Esophagus squamous epithelium (tissue), 5 donors: ENCODE measurements at places on chromosomes 7 and 10.

DNA sequence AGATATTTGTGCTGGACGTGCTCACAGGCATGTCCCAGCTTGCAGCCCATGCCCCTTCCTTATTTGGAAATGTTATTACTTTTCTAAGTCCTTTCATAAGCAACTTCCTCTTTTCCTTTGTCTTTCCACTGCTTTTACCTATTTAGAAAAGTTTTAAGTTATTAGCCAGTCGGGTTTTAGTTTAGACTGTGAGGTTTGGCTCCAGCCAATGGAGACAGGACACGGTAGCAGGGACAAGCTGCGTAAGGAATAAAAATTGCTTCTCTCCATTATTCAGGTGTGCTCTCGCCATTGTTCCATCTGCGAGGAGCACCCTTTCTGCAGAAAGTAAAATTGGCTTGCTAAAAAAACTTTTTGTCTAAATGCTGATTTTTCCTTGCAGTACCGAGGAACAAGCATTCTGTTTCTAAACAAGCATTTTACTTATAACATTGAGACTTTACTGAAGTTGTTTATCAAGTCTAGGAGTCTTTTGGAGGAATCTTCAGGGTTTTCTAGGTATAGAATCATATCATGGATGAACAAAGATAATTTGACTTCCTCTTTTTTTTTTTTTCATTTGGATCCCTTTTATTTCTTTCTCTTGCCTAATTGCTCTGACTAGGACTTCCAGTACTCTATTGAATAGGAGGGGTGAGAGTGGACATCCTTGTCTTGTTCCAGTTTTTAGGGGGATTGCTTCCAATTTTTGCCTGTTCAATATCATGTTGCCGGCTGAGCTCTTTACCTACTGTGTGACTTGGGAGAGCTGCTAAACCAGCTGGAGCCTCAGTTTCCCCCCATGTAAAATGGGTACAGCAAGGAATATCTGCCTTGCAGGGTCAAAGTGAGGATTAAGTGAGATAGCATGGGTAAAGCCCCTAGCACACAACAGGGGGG lies 63.8 kb downstream of the ALOX5 start:
- DNase-seq: no peak

DNA sequence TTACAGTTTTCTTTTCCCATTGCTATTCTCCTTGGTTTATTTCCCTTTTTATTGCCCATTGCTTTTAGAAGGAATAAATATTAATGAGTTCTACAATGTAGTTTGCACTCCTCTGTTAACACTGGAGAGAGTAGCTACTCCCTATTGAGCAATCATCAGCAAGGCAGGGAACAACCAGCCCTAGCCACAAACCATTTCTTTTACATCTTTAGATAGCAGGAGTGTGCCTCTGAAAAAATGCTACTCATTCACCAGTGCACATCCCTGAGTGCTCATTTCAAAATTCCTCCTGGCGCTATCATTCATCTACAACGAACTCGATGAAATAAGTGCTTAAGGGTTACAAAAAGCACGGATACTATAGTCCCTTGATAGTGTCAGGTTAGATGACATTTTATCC lies 252.9 kb downstream of the THSD7A start:
- no peak for DNase-seq

GRCh38 chr7:55963584-55964168 lies 709 bp upstream of the NIPSNAP2 start:
- no peak for DNase-seq

DNA sequence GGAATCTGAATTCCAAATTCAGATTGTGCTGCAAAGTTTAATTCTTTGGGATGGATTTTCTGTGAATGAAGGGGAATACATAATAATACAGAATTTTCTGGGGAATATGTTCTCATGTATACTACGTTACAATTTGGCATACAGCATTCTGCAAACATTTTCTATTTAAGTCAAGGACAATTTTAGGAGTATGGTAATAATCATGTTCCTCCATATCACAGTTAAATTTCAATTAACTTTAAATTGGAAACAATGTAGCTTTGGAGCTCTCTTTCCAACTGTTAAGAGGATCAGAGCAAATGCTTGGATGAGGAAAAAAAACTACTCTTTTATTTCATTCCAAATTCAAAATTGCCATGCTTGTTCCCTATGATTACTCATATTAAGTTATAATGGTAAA lies 217.5 kb downstream of the JAZF1 start:
- no peak for DNase-seq
